ENCODE measurements at places on chromosomes 11 and 22. TPM values are rescaled to one million over a fixed set of nuclear protein-coding genes. Genes with fewer than 3 reads are reported as not detected.

The NCF4 gene
- total RNA-seq, result 6.1 TPM

The MS4A6E gene
- total RNA-seq, result not detected

The CCDC15 gene
- 0.24 TPM for total RNA-seq

The TIGD3 gene
- not detected for total RNA-seq

The DNAL4 gene
- total RNA-seq, result 8.1 TPM

DNA sequence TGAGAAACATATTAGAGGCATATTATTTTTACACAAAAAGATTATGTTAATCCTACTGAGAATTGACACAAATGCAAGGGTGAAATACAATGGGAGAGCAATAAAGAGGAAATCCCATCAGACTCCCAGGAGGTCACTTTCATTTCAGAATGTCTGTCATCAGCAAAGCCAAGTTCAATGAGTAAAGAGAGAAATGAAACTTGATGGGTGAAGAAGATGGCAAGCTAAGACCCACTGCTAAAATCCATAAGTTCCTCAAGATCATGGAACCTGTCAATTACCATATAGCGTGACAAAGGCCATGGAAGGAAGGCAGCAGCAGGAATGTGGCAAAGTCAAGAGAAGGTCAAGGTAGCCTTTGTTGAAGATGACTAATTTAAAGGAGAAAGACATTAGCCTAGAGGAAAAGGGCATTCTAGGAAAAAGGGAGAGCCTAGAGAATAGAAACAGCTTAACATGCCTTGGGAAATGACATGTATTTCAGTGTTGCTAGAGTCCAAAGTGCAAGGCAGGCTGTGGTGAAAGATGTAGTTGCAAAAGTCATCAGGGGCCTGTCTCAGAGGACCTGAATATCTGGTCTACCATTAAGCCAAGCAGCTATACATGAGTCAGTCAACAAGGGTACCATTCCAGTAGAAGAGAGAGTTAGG lies 43.1 kb downstream of the FAM168A start:
- no peak for DNase-seq

DNA sequence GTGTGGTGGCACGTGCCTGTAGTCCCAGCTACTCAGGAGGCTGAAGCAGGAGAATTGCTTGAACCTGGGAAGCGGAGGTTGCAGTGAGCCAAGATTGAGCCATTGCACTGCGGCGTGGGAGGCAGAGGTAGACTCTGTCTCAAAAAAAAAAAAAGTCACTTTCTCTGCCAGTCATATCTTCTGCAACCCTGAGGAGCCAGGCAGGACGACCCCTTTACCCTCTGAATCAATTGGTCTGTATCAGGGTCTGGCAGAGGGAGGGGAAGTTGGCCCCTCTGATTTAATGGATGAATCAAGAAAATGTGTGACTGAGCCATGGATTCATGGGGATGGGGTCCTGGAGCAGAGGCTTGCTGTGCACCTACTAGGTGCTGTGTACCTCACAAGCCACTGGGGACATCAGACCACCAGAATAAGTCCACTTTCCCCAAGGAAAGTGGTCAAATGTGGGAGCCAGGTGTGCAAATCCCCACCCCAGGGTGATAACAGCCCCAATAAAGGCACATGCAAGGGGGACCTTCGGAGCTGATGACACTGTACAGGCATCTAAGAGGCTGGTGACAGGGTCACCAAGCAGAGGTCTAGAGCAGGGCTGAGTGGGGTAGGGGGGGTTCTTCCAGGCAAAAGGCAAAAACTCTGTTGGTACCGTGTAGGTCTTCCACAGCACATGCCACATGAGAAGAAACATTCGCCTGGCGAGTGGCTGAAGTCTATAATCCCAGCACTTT lies 29.0 kb downstream of the TXN2 start:
- DNase-seq, result no peak

GRCh38 chr22:29369460-29369859 lies 18.9 kb downstream of the AP1B1 start:
- DNase-seq, result no peak

DNA sequence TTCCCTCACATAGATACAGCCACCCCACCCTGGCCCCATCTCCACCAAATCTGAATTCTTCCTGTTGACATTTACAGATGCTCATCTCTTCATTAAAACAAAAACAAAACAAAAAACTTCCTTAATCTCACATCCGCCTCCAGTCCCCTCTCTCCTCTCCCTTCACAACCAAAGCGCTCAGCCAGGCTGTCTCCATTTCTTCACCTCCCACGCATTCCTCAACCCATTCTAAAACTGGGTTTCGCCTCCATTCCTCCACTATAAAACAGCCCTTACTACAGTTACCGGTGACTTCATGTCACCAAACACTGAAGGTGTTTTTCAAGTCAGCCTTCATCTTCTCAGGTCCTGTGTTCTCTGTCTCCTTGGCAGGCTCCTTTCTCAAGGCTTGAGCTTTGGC lies 9.6 kb downstream of the BACE1-AS start:
- no peak for DNase-seq

DNA sequence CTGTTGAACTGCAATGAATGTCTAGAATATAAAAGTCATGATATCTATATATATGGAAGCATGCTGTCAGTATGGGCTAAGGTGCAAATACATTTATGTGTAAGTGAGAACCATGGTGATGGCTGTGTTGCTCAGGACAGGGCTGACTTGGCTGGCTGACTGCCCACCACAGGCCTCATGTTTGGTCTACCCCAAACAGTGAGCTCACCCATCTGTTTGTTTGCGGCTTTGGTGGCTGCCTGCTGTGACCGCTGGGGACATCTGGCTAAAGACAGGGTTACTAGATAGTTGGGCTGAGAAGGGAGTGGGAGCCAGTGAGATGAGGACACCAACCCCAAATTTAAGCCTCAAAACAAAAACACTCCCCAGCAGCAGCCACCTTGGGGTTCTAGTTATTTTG lies 6.3 kb downstream of the CD44 start:
- no peak for DNase-seq

DNA sequence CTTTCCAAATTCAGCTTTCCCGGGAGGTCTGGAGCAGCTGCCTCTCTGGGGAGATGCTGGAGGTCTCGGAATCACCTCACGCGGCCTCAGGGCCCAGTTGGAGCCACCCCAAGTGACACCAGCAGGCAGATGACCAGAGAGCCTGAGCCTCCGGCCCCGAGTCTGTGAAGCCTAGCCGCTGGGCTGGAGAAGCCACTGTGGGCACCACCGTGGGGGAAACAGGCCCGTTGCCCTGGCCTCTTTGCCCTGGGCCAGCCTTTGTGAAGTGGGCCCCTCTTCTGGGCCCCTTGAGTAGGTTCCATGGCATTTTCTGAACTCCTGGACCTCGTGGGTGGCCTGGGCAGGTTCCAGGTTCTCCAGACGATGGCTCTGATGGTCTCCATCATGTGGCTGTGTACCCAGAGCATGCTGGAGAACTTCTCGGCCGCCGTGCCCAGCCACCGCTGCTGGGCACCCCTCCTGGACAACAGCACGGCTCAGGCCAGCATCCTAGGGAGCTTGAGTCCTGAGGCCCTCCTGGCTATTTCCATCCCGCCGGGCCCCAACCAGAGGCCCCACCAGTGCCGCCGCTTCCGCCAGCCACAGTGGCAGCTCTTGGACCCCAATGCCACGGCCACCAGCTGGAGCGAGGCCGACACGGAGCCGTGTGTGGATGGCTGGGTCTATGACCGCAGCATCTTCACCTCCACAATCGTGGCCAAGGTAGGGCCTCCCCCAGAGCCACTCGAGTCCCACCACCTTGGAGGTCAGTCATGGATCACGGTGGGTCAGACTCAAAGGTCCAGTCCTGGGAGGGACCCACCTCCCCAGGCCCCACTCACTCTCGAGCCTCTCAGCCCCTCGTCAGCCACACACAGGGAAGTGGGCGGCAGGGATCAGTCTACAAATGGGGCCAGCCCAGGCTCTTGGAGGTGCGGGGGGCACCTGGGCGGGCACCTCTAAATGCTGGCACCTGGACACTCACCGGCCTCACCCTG lies 525 bp downstream of the SLC22A12 start:
- DNase-seq, result peak; percentile 71

- no peak for DNase-seq
Measured at GRCh38 chr22:17358415-17358814, 10.8 kb upstream of the CECR2 start.

- no peak for DNase-seq
Measured at GRCh38 chr11:11409901-11410300, 56.9 kb upstream of the CSNK2A3 start.

DNA sequence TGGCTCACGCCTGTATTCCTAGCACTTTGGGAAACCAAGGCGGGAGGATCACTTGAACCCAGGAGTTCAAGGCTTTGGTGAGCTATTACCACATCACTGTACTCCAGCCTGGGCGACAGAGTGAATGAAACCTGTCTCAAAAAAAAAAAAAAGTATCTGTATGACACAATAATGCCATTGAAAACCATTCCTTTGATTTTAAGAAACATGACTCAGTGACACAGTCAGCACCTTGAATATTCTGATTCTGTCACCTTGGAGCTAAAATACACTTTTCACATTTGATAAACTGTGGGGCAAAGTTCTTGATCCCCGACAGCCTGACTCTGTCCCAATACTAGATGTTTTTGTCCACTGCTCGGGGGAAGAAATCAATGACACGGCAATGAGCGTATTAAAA lies 16.7 kb upstream of the ELFN2 start:
- no peak for DNase-seq

GRCh38 chr11:45724153-45724552 lies 58.7 kb upstream of the CHST1 start:
- DNase-seq, result no peak

All from cardiac septum (tissue), 1 donor.